NCI-H1694 treated with DMSO at 0.1 percent for 48 hours (cell line): ENCODE measurements at places on chromosomes 3 and 15.

DNA sequence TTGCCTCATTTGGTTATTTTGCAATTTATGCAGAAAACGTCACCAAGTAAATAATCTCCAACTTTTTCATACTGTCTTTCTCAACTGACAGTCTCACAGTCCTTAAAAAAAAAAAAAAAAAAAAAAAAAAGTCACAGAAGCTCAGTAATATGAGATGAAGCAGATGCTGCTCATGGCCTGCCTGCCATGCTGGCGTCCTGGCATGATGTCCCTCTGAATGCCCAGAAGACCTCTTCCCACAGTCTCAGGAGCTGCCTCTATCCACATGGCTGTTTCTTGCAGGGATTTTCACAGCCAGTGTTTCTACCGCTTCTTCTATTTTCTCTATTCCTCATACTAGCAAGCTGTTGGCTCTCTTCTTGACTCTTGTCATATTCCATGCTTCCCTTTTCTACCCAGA, 87.7 kb downstream of the TGFBR2 start:
- no peak for DNase-seq

DNA sequence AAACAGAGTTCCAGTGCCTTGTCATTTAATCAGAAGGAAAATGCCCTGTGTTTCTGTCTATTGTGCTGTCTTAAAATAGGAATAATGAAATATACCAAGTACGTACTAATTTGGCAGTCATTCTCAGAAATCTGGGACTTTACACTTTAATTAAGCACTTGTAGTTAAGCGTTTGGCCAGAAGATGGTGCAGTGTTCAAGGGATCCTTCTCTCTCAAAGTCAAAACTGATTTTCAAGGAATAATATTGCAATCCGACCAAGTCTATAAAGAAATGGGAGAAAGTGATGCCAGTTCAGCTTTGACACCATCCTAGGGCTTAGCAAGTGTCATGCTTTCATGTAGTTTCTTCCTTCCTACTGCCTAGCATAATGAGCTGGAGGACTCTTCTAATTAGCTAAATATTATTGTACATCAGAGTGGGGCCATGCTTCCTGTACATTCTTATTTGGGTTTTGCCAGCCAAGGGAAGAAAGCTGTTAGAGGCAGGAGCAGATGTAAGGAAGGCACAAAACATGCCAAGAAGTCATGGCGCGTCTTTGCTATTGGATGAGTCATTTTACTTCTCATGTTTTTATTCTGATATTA, 64.8 kb downstream of the SAMMSON start:
- DNase-seq: peak; percentile 0

GRCh38 chr3:192920411-192920810, 2.8 kb upstream of the MB21D2 start:
- no peak for DNase-seq

- DNase-seq: no peak
Observed at GRCh38 chr3:153927107-153927506, 194.1 kb upstream of the ARHGEF26 start.

DNA sequence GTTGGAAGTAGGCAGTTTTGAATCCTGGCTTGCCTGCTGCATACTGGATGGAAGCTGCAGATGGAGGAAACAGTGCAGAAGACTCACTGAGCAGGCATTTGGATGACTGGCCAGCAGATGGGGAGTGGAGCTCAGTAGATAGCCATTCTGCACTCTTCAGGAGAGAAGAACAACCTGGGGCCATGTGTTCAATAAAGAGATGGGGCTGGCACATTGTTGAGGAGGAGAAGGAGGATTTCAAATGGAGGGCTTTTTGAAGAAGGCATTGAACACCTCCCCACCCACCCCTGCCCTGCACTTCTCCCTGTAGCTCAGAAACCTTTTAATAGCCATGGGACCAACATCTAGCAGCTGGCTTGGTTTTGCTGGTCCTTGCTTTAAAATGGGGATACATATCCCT, 109.8 kb downstream of the CACNA1D start:
- no peak for DNase-seq

DNA sequence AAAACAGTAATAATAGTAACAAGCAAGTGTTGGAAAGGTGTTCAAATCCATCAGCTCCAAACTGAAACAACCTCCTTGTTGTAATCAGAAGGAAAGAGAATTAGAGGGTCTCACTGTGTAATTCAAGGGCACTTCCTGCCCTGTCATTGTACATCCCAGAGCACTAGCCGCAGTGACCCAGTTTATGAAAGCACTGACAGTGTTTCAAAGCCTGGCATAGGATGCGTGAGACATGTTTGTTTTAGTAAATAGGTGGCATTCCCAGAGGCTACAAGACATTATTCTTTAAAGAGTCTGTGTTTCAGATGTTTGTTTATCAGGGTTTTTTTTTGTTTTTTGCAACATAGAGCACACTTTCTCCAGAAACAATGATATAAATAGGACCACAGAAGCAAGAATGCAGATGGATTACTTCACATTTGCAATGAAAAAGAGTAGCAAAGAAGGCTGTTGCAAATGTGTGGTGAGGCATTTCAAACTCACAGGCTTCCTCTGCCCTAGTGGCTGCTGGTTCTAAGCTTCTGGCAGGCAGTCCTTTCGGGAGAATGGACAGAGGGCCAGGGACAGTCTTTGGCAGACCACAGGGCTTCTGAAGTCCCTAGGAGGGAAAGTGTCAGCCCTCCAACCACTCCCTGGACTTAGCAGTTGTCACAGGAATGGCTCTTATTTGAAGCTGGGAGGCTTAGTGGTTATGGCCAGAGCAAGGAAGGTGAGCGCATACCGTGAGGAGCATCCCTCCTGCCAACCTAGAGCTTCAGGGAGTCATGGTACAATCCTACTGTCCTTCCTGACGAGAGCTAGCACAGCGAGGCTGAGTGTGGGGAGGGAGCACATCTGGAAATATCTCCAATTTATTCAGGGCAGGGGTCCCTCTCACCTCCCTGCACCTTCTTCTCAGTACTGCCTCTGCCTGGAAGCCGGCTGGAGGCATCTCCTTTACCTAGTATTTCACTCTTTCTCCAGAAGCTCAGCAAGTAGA, 31.4 kb upstream of the TIPARP start:
- DNase-seq: no peak

- no peak for DNase-seq
Observed at GRCh38 chr3:153219146-153219545, 57.1 kb downstream of the RAP2B start.

DNA sequence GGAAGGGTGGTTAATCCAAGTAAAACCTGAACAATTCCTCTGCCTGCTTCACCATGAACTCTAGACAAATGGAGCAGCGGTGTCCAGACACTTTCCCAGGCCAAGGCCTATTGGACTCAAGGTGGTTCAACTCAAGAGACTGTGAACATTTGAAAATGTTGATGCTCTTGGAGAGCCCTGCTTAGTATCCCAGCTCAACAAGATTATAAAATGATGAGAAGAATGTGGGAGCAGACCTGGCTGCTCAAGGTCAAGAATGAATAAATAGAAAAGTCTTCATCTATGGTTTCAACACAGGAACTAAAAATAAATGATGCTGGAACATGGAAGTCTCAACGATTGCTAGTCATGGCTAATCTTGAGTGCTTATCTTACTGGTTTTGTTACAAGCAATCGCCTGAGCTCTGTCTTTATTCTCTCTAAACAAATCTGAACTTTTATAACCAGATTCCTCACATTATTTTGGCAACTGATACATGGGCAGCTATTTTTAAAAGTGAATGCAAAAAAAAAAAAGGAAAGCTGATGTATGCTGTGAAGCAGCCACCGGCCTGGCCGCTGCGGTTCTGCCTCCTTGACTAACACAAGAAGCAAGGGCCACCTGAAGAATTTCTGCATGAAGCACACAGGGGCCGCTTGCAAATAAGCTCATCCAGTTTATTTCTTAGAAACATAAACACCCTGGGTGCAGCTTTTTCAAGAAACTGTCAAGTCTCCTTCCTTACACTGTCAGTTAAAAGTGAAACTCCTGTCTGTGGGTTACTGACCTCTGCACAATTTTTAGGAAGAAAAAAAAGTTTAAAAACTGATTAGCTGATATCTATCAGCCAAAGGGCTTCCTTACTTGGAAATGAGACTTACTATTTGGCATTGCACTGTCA, 120.1 kb upstream of the ARHGEF3 start:
- DNase-seq: no peak

GRCh38 chr15:26083457-26083856, 220.3 kb upstream of the ATP10A start:
- no peak for DNase-seq

GRCh38 chr15:77239882-77240608, 169.1 kb upstream of the TSPAN3 start:
- no peak for DNase-seq

- no peak for DNase-seq
Observed at GRCh38 chr3:170644711-170645110, 58.8 kb upstream of the SLC7A14 start.

GRCh38 chr3:9208605-9209152, 40.8 kb downstream of the SRGAP3 start:
- DNase-seq: no peak
